ENCODE measurements at places on chromosomes 7 and 10.

GRCh38 chr10:71271662-71272055 is 47.4 kb upstream of the SLC29A3 start:
- no peak for DNase-seq

DNA sequence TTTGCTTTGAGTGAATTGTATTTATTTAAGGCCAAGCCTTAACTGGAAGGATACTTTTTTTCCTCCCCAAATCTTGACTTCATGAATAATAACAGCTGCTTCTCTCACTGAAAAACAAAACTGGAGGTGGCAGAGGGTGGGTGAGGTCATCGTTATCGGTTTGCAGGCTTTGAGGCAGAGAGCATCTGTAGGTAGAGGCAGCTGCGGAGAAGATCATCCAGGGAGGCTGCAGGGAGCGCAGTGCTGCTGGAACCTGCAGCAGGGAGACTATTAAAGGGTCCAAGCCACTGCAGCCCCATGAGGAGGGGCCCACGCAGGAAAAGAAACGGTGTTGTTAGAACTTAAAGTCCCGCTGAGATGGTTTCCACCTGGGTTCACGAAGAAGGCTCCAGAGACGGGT is 112.1 kb upstream of the SDK1 start:
- DNase-seq = no peak

DNA sequence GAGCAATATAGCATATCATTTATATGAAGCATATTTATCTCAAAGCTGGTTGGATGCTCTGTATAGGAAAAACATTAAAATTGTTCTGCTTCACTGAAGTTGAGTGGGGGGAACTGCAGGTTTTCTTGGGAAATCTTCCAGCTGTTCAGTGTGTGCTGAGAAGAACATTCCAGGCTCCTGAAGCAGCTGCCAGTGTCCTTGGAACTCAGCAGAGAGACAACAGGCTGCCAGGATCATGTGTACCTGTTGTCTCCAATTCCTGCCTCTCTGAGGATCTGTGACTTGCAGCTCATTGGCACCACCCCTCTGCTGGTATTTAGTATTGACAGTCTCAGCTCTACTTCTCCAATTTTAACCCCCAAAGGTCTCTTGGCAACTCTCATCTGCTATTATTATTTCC is 42.3 kb upstream of the PRKG1 start:
- DNase-seq = no peak

- no peak for DNase-seq
Measured at GRCh38 chr7:115340828-115341227, 418.9 kb downstream of the MDFIC start.

GRCh38 chr7:50665403-50666123 is 100.4 kb upstream of the DDC start:
- DNase-seq = no peak

DNA sequence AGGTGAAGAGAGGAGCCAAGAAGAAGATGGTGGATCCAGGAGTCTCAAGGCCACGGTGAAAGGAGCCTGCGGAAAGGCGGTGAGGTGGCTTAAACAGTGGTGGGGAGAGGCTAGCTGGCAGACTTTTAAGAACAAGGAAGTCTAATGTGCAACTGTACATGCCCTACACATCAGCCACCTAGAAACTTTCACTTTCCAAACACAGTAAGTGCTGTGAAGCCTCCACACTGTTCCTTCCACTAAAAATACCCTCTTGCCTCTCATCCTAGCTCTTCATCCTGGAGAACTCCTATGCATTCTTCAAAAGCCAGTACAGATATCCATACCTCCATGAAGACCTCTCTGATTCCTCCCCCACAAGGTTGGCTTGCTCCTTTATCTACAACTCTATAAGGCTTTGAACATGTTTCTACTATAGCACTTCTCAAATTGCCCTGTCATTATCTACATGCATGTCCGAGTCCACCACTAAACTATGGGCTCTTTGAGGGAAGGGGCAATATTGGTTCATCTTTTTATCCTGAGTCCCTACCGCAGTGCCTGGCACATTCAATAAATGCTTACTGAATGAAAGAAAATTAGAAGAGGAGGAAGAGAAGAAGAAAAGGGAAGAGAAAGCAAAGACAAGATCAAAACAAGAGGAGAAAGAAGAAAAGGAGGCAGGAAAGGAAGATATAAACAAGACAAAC is 54.2 kb downstream of the DNAJC12 start:
- no peak for DNase-seq

DNA sequence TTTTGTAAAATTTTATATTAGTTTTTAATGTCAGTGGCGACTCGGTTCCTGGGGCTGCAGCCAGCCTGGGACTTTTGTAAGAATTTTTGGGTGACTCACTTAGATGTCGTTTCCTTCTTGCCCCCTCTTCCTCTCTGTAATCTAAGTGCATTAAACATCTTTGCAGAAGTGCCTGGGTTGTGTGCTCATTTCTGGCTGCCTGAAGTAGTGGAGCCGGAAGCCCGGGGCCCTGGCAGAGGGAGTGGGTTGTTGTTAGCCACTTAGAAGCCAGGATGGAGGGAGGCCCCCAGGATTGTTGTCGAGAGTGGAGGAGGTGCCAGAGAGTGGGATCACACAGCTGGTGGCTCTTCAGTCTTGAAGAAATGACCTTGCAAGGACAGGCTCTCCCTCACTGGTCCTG is 11.0 kb upstream of the TRIM8 start:
- DNase-seq = no peak

Measured in right lung (tissue), 10 donors.